Activated CD4-positive, alpha-beta T cell treated with anti-CD3 and anti-CD28 coated beads, Interleukin-2, amount 10 ng/mL, durations not matched to agents 7 days and 5 days (primary cell): ENCODE measurements at places on chromosomes 16 and 17.

DNA sequence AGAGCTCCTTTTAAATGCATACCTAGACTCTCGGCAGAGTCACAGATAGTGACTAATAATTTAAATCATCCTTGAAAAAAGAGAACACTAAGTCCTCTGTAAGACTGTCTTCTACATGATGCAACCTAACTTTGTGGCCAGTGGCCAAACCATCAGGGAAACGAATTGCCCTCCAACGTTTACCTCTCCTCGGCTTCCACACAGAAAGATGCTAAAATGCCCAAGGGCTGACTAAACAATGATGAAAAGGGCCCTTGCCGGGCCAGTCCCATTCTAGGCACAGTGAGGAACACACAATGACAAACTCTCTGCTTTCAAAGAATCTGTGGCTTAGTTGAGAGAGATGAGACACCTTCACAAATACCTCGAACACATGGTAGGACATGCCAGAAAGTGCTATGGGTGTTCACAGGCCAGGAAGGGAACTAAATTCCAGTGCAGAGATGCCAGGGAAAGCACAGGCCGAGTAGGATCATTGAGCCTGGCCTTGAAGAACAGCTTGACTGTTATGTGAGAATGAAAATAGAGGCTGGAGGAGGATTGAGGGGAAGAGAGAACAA is 35.3 kb upstream of the PITPNM3 start:
- DNase-seq = no peak

DNA sequence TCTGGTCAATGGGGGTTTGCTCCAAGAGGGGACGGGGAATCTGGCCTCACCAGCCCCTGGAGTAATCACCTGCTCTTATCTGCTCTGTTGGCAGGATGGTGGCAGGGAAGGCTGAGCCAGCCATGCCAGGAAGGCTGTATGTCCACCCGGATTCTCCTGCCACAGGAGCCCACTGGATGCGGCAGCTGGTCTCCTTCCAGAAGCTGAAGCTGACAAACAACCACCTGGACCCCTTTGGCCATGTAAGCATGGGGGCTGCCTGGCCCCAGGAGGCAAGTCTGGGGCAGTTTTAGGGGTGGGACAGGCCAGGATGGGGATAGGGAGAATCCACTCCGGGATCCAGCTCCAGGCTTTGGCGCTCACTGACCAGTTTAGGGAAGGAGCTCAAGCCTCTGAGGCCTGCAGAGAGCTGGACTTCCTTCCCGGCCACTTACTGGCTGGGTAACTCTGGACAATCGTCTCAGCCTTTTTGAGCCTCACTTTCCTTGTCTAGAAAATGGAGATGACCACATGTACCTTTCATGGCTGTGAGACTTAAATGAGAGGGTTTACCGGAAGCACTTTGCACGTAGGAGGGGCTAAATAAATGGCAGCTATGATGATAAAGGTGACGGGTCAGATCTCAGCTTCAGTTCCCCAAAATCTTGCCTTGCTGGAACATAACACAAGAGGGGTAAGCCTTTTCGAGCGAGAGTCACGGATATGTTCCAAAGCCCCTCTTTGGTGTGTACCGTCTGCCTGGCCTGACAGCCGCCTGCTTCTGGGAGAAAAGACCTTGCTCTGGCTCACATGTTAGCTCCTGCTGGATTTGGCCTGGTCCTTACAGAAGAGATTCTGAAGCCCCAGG is 15.4 kb downstream of the TBX4 start:
- no peak for DNase-seq

DNA sequence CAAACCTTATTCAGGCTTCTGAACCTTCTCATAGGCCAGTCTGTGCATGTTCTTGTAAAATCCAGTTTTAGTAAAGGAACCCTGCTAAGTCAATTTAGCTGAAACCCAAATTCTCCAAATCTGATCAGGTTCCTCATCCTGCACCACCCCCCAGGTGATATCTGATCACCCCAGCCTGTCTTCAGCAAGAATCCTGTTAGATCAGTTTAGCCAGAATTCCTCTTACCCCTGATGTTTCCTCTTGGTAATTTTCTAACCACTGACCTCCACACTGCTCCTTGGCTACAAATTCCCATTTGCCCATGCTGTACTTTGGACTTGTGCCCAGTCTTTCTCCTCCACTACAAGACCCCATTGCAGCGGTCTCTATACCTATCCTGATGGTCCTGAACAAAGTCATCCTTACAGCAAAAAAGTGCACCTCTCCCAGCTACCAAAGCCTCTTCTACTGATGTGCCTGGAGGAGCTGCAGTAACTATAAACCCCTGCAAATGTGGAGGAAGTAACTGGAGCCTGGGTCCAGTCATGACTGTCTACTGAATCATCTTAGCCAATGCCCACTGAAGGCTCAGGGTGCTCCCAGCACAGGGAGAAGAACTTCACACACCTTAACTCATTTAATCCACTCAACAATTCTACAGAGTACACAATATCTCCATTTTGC is 23.8 kb downstream of the TEX14 start:
- DNase-seq = no peak

GRCh38 chr16:35570946-35571345 is 2111.5 kb downstream of the TP53TG3F start:
- DNase-seq = no peak

GRCh38 chr16:30085820-30086219 is 5.9 kb downstream of the TBX6 start:
- DNase-seq = no peak

GRCh38 chr17:74859459-74860228 is at the start of gene GRIN2C:
TSS of gene GRIN2C (minus strand) at chr17:74859885. CDS start at chr17:74855092, 4,793 bp downstream.
- peak; percentile 19 for DNase-seq

GRCh38 chr17:31296142-31296541 is 897 bp downstream of the OMG start:
- DNase-seq = no peak

DNA sequence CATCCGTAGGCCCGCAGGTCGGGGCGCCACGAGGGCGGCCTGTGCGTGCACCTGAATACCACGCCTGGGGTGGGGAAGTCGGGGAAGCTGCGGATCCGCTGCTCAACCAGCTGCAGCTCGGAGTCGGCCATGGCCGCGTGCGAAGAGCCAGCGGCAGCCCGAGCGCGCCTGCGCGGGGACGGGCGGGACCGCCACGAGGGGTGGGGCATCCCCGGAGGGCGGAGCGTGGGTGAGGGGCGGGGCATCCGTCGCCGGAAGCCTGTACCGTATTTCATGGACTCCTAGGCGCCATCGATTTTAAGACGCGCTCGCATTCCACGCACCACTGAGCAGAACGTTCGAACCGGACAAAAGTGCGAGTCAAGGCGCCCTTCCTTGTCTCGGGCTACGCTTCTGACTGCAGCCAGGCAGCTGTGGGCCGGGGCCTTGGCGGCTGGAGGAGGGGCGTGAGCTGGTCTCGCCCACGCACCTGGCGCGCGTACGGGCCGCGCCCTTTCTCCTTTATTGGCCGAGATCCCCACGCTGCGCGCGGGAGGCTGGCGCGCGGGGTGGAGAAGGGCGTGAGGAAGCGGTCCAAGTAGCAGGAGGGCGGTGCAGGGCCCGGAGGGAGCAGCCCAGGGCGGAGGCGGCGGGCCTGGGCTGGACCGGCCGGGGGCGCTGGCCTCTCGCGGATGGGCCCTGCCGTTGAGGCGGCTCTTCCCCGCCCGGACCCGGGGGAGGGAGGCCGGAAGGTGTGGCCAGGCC is at the start of gene APRT:
Gene APRT (minus strand): TSS at position 160 of the 744 bp plus-strand sequence. CDS start 29 bp downstream, at position 131.
- DNase-seq = peak; percentile 96

GRCh38 chr16:23293016-23293415 is 9.1 kb upstream of the SCNN1B start:
- no peak for DNase-seq

DNA sequence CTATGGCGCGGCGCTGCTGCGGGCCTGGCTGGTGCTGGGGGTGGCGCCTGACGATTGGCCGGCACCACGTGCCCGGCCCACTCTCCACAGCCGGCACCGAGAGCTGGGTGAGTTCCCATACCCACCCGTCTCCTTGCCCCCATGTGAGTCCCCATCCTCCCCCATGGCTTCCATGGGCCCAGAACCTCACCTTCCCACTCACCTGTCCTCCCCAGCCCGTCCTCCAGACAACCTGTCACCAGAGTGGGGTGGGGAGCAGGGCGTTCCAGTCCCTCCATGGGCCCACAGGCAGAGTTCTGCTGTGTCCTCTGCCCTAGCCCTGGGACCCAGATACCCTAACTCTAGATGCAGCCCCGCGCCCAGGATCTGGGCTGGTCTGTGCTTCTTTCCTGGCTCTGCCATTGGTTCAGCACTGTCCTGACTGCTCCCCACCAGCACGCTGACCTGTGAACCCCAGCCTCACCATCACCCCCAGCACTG is 5.5 kb downstream of the ARMC5 start:
- DNase-seq = no peak

GRCh38 chr17:82101767-82102679 is 4.0 kb upstream of the FASN start:
- DNase-seq = no peak

- no peak for DNase-seq
Observed at GRCh38 chr17:42748202-42748907, 3.5 kb upstream of the EZH1 start.

GRCh38 chr16:86117756-86118155 is 218.8 kb downstream of the IRF8 start:
- DNase-seq = no peak

DNA sequence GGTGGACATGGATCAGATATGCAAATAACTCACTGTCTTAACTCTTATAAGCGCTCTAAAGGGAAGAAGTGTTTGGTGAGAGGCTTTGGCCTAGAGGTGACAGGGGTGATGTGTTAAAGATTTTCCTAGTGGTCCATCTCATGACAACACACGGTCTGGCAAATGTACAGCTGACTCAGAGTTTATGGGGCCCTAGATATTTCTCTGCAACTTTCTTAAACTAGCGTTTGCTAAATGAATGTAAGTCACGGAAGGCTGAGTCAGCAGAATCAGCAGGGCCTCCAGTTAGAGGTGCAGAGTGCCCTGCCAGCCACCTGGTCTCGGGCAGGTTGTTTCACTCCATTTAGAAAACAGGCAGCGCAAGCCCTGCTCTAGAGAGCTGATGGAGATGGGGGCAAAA is 40.1 kb downstream of the CLEC16A start:
- no peak for DNase-seq

DNA sequence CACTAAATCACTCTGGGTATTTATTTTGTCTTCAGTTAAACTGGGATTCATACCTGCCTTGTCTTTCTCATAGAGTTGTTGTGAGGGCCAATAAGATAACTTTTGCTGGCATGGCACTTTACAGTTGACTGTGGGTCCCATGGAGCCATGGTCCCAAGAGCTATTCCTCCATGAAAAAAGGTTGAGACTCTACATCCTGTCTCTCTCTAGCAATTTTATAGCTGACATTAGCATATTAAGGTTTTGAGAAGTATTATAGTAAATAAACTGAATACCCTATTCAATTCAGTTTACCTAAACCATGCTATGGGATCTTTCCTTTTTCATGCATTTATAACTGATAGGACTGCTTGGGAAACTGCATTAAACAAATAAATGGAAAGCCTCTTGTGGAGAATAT is 17.4 kb downstream of the OGFOD1 start:
- DNase-seq = no peak

GRCh38 chr16:50025537-50025931 is 509 bp downstream of the CNEP1R1 start:
- peak; percentile 37 for DNase-seq

DNA sequence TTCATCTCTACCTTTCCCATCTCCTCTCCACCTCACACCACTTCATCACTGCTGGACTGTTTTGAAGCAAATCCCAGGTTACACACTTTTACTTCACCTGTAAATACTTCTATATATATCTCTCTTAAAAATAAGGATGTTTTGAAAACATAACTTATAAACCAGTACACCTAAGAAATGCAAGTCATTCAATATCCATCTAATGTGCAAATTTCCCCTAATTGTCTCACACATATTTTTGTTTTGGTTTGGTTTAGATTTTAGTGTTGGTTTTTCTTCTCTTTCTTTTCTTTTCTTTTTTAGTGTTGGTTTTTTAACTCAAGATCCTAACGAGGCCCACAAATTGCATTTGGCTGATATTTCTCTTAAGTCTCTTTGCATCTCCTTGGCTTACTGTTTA is 17.9 kb upstream of the ZNF19 start:
- no peak for DNase-seq

DNA sequence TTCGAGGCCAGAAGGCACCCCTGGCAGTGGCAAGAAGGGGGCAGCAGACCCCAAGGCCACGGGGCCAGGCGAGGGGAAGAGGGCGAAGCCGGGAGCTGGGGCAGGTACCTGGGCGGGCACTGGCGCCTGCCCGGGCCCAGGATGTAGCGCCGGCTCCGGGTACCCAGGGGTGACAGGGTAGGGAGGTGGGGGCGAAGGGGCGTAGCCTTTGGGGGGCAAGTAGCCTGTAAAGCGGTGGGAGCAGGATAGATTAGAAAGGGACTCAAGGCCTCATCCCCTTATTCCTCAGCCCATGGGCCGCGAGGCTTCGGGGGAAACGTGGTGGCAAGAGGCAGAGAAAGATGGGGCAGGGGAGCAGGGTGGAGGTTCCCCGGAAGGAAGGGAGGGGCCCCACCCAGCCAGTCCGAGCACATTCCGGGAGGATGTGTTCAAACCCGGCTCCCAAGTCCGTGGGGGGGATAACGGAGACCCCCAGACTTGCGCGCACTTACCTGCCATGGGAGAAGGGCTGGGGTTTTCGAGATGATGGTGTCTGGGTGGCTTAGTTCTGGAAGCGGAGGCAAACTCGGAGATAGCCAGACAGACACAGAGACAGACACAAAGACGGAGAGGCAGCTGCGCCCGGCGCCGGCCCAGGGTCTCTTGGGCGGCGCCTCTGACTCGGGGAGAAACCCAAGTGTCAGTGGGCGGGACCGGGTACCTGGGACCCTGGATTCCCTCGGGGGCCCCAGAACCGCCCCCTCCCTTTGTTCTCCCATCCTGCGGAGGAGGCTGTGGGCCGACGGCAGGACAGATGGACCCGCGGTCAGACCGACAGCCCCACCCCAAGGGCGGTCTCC is 493 bp downstream of the PLSCR3 start:
- DNase-seq = peak; percentile 69

DNA sequence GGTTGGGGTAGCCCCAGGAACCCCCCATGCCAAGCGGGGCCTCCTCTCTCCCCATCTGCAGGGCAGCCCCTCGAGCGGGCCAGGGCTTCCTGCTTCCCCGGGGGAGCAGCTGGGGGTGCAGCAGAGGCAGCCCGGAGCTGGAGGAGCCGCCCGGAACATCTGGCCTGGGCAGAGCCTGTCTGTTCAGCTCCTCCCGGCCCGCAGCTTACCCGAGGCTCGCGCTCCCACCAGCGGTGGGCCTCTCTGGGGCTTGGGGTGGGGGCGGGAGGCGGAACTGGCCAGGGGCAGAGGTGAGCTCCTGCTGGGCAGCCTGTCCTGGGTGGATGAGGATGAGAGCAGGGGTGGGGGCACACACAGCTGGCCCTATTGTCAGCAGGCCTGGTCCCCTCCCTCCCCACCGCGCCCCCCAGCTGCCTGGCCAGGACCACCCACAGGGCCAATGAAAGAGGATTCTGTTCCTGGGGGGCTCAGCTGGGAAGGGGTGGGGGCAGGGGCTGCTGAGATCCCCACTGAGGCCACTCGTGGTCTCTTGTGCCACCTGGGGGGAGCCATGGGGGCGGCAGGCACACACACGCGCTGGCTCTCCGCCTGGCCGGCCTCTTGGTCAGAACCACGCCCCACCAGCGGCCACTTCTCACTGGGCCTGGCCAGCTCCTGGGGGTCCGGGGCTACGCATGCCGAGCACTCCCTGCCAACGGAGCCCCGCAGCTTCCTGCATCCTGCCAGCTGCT is 34.7 kb downstream of the BAHCC1 start:
- DNase-seq = no peak
